ENCODE measurements at places on chromosomes 7 and 10.

DNA sequence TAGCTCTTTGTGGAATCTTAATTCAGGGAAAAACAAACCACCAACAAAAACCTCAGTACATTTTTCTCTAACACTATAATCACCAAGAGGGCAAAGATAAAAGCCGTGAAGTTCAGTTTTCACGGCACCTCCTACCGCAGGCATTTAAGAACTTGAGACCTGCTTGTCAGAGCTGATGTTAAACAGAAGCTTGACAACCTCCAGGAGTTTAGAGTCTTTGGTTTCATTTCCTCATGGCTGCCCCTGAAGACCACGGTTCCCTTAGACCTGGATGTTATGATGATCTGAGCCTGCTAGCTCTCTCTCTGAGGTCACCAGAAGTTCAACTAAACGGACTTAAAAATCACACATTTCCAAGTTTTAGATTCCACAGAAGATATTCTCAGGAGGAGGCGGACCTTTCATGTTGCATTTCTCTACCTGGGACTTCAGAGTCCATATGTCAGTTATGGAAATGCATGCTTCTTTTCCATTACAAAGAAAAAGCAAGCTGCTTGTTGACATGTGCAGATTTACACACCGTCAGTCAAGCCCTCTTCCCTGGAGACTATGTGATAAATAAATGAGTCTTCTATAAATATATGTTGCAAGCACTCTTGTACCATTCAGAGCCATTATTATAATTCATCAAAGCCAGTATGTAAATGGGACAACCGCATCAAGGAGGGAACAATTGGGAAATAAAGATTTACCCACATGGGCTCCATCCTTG, 258.0 kb downstream of the GFRA1 start:
- no peak for DNase-seq

DNA sequence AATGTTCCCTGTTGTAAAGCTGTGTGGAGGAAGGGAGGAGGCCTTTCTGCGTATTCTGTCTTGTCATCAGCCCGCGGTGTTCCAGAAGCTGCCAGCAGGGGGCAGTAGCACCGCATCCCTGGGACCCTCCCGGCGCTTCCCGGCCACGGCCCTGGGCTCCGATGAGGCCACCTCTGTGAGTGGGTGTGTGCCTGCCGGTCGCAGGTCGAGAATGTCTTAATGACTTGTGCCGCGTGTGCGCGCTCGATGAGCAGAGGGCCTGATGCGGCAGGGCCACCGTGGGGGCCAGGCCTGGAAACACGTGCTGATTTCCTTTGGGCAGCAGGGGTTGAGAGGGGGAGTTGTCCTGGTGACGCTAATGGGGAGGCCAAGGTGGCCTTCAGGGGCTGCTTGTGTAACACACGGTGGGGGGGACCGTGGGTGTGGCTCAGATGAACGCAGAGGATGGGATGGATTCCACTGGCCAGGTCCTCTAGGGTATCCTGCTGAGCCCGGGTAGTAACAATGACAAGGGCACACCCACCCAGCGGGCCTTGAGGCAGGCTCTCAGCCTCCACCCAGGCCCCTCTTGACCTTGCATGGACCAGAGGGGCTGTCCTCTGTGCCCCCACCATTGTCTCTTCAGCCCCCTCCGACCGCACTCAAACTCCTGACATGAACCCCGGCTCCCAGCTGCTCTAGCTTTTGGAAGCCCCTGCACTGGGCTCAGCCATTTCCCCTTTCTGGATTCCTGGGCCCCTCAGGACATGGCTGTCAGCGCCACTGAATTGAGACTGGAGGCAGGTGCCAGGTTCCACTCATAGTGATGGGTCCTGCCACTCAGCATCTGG, 135.9 kb upstream of the PODXL start:
- DNase-seq, result no peak

DNA sequence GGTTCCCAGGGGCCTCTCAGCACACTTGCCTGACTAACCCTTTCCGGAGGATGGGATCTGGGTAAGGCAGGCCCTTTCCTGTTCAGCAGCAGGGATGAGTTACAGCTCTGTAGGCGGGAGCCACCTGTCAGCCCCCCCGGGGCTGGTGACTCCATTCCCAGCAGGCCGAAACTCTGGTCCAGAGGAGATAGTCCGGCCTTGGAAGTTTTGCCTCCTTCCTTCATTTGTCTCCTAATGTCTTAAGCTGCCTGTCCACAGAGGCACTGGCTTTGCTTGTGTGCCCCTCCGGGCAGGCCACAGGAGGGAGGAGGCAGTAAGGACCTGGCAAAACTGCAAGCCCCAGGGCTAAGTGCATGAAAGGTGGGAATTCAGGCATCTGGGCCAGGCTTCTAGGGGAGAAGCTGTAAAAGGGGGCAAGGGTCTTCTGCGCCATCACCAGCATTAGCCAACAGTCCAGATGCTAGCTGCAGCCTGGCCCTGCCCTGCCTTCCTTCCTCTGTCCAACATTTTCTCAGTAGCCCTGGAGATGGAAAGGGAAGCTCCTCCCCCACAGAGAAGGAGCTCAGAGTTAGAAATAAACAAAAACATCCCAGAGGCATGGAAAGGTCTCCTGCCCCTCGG, 1.2 kb downstream of the ADIRF start:
- DNase-seq, result no peak

- no peak for DNase-seq
Observed at GRCh38 chr7:7967886-7968543, 581 bp upstream of the GLCCI1 start.

GRCh38 chr7:96167424-96167823, 154.5 kb downstream of the SLC25A13 start:
- no peak for DNase-seq

GRCh38 chr10:42992156-42992956, 84.5 kb upstream of the RET start:
- no peak for DNase-seq

DNA sequence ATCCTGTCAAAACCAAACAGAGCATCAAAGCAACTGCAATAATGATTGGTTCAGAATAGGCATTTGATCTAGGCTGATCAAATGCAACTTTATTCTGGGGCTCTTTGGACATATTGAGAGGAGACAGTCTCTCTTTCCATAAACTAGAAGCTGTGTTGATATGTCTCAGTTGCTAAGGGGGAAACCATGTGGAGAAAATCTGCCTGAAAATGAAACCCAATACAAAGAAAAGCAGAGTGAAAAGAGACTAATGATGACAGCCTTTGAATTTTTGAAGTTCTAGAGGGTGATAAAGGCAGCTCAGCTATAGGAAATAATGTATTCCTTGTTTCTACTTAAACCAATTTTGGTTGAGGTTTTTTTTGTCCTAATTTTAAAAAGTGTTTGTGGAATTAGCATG, 941.8 kb upstream of the POT1 start:
- DNase-seq, result no peak

- DNase-seq, result no peak
Observed at GRCh38 chr7:145784809-145785780, 331.5 kb upstream of the CNTNAP2 start.

DNA sequence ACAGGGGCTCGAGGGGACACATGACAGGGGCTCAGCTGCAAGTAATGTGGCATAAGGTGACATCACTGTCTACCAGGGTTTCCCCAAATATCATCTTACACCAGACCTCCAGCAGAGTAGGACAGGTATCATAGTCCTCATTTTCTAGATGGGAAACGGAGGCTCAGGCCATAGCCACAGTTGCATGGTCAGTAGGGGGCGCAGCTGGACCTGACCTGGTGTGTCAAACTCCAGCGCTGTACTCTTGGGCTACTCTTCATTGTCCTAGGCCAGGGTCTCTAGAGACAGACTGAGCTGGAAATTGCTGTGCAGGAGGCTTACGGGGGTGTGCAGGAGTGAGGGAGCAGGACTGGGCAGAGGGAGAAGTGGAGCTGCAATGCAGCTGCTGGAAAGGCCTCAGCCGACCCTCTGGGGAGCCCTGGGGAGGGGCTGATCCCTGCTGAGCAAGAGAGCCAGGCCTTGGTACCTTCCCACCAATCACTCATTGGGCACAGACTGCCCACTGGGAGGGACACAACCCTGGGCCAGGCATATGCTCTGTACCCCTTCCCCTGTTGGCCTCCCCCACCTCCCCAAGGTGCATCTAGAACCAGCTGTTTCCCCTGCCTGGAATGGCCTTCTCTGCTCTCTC, 89.9 kb downstream of the CDH23 start:
- no peak for DNase-seq

- DNase-seq, result no peak
Observed at GRCh38 chr7:120110169-120110568, 162.8 kb upstream of the KCND2 start.

DNA sequence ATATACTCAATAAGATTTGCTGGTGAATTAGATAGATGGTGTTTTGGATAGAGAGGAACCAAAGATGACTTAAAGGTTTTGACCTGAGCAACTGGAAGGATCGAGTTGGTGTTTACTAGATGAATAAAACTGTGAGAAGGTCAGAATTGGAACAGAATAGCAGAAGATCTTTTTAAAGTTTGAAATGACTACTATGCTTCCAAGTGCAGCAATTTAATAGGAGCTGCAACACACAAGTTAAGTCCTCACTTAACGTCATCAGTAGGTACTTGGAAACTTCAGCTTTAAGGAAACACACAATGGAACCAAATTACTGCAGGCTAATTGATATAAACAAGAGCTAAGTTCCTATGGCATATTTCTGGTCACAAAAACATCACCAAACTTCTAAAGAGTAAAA, 86.5 kb downstream of the RTKN2 start:
- DNase-seq, result no peak

- DNase-seq, result peak; percentile 41
Observed at GRCh38 chr10:88990384-88991160, at the start of gene FAS. Gene FAS, plus strand, starts transcription at chr10:88990798. Its CDS starts 79 bp downstream, at chr10:88990877.

DNA sequence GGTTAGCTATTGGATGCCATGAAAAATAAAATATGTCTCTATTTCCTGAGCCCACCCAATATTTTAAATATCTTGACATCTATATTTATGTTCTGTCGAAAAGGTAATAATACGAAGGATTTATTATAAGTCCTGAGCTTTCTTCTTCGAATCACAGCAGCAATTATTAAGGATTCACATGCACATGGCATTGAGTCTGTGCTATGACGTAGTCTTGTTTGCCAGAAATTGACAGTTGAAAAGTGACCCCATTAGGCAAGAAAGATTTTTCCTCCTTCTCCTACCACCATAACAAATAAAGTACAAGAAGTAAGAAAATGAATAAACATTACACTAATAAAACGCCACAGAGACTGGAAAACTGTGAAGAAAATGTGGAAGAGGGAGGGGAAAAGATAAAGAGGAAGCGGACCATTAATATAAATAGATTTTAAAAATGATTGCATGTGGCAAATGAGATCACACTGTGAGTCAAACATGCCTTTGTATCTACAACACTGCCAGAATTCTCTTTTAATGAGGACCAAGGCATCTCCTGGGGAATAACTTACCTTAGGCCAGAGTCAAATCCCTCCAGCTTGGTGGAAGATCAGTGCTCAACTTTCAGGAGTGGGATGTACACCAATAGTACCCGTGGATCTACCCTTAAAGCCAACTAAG, 21.6 kb downstream of the FZD1 start:
- no peak for DNase-seq
